ENCODE measurements at places on chromosomes 1 and 21. TPM values are rescaled to one million over a fixed set of nuclear protein-coding genes. Genes with fewer than 3 reads are reported as not detected.

The S1PR1 gene
- total RNA-seq = 6.4 TPM

The RGS1 gene
- 17.2 TPM for total RNA-seq

The FALEC gene
- 1.3 TPM for total RNA-seq

The OVAAL gene
- not detected for total RNA-seq

The RGL1 gene
- total RNA-seq = 58.2 TPM

The MIS18A gene
- total RNA-seq = 32.6 TPM

The PPFIA4 gene
- 33.1 TPM for total RNA-seq

The MROH9 gene
- 1.1 TPM for total RNA-seq

The GIPC2 gene
- total RNA-seq = 2.0 TPM

The CFHR5 gene
- total RNA-seq = 0.12 TPM

The RCOR3 gene
- 141 TPM for total RNA-seq

The BTBD8 gene
- total RNA-seq = 15.3 TPM

The TTC24 gene
- not detected for total RNA-seq

The KIF14 gene
- 3.5 TPM for total RNA-seq

The OR2L8 gene
- 0.87 TPM for total RNA-seq

The LINGO4 gene
- total RNA-seq = 3.5 TPM

The PGLYRP3 gene
- total RNA-seq = not detected

The CLIC6 gene
- total RNA-seq = 0.16 TPM

The HSD3B1 gene
- not detected for total RNA-seq
